RKO (cell line): ENCODE measurements at places on chromosomes 1 and 21.

- DNase-seq: no peak
Measured at GRCh38 chr1:7398982-7399381, 372.1 kb upstream of the VAMP3 start.

- DNase-seq: no peak
Measured at GRCh38 chr21:29870814-29871213, 69.0 kb downstream of the GRIK1 start.

DNA sequence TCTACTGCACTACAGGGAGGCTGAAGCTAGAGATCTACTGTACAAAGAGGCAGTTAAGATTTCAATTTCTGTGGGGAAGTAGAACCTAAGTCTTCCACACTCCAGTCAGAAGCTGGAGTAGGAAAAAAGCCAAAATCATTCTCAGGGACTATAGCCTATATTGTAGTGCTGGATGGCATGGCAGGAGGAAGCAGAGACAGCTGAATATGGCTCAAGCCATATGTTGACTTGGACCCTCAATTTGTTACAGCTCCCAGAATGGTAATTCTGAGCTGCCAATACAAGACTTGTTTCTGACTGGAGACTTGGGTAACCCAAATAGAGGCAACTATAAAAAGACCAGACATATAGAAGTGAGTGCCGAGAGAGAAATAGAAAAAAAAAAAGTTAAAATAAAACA, 200.6 kb downstream of the PTBP2 start:
- DNase-seq: no peak

DNA sequence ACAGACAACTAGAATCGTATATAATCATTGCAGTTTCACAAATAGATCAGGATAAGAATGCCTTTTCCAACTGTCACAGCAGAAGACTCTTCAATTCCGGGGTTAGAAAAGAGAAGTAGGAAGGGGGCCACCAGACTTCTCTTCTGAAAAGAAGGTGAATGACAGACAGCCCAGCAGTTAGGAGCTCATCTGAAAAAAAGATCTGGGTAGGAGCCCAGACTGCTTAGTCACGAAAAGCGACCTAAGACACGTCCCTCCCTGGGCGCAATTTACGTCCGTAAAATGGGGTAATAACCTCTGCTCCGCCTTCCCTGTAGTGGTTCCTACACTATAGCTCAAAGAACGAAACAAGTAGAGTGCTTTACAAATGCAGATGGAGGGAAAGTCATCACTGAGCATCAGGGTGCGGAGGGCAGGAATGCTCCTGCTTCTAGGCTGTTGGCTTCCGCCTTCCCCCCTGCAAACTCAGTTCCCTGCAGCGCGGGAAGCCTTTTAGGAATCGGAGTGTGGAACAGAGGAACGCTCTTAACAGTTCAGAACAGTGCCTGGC, 582 bp downstream of the ORC1 start:
- DNase-seq: peak; percentile 92

DNA sequence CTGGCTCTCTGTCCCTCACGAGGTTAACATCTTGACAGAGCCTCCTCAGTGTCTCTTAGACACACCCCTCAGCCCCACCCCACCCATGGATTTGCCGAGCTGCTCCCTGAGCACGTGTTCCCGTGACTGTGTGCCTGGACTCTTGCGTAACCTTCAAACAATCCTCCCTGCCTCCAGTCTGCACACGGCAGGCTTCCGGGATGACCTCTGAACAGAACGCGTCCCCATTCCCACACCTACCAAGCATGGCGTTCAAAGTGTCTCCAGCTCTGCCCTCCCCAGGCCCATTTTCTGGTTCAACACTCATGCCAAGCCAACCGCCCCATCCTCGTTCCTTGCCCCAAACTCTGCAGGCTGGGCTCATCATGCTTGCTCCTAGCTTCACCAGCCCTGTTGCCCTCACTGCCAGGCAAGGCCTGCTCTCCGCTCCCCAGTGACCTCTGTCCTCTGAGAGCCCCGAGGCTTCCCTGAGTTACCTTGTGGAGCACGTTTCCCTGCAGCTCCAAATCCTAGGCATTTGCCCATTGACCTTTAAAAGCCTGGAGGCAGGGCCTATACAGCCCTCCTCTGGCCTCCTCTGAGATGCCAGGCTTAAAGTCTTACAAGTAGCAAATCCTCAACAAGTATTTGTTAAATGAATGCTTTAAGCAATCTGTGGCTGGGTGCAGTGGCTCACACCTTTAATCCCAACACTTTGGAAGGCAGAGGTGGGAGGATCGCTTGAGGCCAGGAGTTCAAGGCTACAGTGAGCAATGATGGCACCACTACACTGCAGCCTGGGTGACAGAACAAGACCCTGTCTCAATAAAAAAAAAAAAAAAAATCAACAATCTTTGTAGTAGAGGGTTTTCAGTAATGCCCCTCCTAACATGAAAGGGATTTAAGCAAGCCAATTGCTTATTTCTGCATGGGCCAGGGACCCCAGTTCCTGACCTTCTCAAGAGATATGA, 5.0 kb downstream of the AGT start:
- DNase-seq: no peak

DNA sequence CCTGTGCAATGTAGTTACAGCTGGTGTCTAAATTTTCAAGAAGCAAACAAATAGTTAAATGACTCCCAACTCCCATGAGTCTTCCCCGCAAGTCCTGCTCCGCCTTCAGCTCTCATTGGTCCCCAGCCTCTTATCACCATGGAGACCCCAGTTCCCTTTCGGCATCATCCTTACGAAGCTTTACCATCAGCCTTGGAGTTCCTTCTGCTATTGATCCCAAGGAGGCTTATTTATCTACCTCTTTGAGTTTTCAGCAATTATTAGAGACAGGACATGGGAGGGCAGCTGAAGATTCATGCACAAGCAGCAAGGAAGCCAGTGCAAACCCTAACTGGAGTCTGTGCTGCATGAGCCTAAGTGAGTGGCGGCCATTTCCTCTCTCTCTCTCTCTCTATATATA, 12.3 kb downstream of the KCNA2 start:
- no peak for DNase-seq

DNA sequence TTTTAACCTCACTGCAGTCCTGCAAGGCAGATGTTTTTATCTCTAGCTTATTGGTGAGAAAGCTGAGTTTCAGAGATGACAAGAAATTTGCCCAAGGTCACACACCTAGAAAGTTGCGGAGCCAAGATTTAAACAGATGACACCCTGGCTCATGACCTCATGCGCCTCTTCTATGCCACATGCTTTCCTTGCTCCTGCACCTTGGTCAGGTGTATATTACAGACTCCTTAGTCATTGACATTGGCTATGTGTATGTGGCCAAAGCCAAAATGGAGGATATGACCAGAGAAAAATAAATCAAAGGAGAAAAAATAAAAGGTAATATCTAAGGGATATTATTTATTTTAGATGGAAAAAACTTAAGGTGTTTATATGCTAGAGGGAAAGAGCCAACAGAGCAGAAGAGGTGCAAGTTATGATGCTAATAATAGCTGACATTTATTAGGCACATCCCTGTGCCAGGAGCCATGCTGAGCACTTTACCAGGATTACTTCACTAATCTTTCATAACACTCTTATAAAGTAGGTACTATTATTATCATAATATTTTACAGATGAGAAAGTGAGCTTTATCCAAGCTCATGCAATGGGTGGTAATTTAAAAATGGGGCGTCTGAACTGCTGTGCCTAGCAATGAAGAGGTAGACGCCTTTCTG, 13.8 kb upstream of the MYOC start:
- no peak for DNase-seq

GRCh38 chr1:68449901-68450300, at the start of gene RPE65:
TSS of gene RPE65 (minus strand) at chr1:68449954. CDS start at chr1:68449905, 49 bp downstream.
- DNase-seq: no peak

GRCh38 chr1:88188038-88188437, 496.0 kb upstream of the PKN2 start:
- DNase-seq: no peak

- DNase-seq: no peak
Measured at GRCh38 chr1:114082304-114082630, 71.4 kb downstream of the SYT6 start.

- DNase-seq: no peak
Measured at GRCh38 chr1:59692591-59692990, 122.2 kb upstream of the HOOK1 start.

DNA sequence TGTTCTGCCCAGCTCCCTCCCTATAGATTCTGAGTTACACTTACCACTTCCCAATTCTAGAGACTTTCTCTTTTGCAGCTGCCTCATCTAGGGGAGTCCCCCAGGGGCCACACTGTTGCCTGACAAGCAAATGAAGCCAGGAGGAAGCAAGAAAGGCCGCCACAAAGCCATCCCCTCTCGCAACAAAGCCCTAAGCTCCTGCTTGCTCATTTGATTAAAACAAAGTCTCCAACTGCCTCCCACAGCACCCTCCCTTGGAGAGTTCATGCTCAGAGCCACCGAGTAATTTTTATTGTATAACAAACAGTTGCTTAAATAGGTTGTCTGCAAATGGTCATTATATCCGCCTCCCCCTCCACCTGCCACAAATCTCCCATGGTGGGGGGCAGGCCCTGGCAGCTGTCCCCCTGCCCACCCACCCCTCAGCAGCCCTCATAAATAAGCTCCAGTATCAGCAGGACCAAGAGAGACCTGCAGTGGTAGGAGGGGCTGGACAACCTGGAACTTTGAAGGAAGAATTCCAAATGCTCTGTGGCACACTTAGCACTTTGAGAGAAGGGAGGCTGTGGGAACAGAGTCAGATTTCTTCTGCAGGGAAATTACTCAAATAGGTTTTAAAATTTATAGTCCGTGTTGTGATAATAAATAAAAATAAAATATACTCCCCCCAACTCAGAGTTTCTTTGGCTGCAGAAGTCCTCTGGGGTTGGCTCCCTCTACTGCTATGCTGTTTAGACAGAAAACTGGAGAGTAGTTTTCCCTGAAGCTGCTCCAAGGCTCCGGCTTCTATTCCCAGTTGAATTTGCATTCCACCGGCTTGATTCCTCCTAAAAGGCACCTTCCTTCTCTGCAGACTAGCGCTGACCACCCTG, 237.5 kb downstream of the TTLL7 start:
- no peak for DNase-seq

GRCh38 chr1:226574591-226575435, 26.2 kb downstream of the STUM start:
- no peak for DNase-seq

- no peak for DNase-seq
Measured at GRCh38 chr1:10001016-10001665, 4.1 kb downstream of the RBP7 start.

GRCh38 chr1:37497832-37498231, 16.7 kb downstream of the MEAF6 start:
- no peak for DNase-seq
